ENCODE measurements at places on chromosomes 16 and 17. TPM values are rescaled to one million over a fixed set of nuclear protein-coding genes. Genes with fewer than 3 reads are reported as not detected.

DEXI gene
- total RNA-seq: 31.5 TPM

UTS2R gene
- not detected for total RNA-seq

CETP gene
- total RNA-seq: not detected

BCO1 gene
- 0.62 TPM for total RNA-seq

KRTAP1-5 gene
- not detected for total RNA-seq

DNAJA3 gene
- 39.6 TPM for total RNA-seq

UMOD gene
- not detected for total RNA-seq

DNA sequence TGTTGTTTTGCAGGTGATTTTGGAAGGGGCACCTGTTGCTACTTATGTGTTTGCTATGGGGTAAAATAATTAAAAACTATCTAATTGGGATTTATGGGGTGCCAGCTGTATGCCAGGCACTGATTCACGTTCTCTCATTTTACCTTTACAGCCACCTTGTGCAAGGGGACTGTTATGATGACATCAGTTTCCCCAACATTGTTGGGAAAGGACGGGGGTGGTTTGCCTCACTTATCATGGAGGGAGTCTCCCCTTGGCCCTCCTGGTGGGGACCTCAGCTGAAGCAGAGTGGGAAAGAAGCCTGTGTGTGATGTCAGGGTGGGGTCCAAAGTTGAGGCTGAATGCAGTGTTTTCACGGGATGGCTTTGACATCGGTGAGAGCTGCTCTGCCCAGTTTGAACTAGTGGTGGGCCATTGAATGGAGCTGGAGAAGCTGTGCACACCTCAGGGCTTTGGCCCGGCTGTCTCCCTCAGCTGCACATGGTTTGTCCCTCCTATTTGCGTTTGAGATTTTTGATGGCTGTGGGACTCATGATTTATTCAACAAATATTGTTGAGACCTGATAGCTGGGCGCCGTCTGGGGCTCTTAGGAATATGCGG lies 36.1 kb downstream of the CMIP start:
- no peak for DNase-seq

GRCh38 chr17:50775926-50776325 lies 8.6 kb upstream of the ANKRD40CL start:
- no peak for DNase-seq

- no peak for DNase-seq
Measured at GRCh38 chr16:49529411-49530045, 155.9 kb downstream of the C16orf78 start.

DNA sequence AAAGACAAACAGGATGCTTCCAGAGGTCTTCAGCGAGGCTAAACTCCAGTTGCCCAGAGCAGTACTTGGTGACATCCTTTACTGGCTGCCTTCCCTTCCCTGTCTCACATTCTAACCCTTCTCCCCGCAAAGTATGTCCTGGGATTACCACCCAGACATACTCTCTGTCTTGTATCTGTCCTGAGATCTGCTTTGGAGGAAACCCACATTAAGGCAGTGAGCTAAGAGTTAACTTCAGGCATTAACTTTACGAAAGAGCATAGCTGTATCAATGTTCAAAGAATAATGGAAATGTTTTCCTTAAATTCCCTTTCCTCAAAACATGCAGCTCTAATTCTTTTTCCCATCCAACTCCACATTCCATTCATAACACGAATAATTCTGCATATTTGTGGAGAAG lies 385.2 kb downstream of the NPIPA8 start:
- DNase-seq: no peak

GRCh38 chr17:48612854-48613691 lies 2.0 kb downstream of the HOXB8 start:
- DNase-seq: peak; percentile 90

GRCh38 chr17:50893183-50893993 lies 27.2 kb upstream of the TOB1 start:
- peak; percentile 55 for DNase-seq

DNA sequence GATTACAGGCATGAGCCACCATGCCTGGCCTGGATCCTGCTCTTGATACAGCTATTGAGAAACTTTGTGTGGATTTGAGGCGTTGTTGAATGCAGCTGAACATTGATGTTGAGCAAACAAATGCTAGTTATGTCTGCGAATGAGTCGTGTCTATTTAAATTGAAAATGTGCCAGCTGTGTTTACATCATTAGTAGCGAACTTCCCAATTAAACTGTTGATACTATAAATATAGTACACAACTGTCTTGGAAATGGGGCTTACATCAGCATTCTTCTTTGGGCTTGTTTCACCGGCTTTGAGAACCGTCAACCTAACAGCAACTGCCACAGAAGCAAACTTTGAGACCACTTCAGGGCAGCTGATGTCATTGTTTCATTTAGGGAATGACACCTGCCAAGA lies 251.9 kb downstream of the RBFOX1 start:
- DNase-seq: no peak

DNA sequence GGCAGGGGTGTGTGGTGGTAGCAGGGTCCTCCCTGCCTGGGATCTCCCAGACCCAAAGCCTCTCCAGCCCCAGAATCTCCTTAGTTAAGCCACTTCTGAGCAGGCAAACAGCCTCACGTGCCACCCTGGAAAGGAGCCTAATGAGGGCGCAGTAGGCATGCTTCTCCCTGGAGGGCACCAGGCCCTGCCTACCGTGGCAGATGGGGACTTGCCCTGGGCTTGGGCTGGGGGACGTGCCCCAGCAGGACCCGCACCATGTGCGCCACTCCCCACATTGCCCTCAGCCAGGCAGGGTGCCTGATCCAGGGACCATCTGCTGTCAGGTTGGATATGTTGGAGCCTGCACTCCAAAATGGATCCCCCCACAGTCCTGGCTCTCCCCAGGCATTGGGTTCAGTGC lies 14.2 kb downstream of the FAM83G start:
- no peak for DNase-seq

GRCh38 chr17:49634485-49634860 lies 43.4 kb downstream of the SPOP start:
- no peak for DNase-seq

DNA sequence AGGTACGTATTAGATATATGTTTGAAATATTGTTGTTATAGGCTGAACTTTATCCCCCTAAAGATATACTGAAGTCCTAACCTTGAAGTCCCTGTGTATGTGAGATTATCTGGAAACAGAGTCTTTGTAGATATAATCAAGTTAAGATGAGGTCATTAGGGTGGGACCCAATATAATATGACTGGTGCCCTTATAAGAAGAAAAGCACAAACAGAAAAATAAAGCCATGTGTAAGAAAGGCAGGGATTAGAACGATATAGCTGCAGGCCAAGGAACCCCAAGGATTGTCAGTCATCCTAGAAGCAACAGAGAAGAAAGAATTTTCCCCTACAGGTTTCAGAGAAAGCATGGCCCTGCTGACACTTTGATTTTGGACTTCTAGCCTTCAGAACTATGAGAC lies 95.8 kb downstream of the USP32 start:
- DNase-seq: no peak

GRCh38 chr17:68598545-68598961 lies 2.6 kb downstream of the FAM20A start:
- DNase-seq: no peak

DNA sequence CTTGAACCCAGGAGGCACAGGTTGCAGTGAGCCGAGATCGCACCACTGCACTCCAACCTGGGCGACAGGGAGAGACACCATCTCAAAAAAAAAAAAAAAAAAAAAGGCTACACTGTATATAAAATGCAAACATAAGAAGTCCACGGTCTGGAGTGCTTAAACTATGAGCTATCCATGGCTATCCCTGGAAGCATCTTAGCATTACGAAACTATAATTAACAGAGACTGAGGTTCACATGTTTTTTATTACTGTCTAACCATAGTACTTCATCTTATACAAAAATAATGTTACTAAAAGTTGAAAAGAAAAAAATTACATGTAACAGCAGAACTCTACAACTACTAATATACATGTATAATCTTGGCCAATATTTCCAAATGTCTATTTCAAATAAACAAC lies 32.8 kb downstream of the HELZ start:
- DNase-seq: no peak

DNA sequence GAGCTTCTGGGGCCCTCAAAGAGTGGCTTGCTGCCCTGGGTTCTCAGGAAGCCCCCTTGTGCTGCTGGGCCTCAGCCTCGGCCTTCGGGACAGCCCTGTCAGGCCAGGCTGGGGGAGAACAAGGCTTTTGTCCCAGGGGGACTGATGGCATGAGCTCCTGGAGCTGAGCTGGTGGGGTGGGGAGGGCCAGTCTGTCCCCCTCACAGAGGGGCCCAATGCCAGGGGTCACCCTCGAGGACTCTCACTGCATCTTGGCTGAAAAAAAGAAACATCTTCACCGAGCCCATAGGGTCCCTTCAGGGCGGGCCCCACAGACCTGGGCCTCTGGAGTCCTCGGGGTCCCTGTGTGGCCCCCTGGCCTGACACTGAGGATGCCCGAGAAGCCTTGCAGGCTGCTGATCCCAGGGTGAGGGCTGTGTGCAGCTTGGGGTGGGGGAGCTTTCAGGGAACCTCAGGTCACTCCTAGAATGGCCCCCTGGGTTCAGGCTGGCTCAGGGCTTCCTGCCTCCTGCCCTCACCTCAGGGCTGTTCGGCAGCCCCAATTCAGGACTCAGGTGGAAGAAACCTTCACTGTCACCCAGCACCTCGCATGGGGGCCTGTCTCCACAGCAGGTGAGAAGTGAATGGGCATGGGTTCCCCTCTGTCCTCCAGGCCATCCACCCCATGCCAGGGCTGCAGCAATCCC lies 90.5 kb downstream of the TNFRSF13B start:
- peak; percentile 25 for DNase-seq

GRCh38 chr17:44795928-44796327 lies 34.2 kb downstream of the GJC1 start:
- DNase-seq: peak; percentile 65

- no peak for DNase-seq
Measured at GRCh38 chr17:16900288-16900882, 71.5 kb downstream of the TNFRSF13B start.

DNA sequence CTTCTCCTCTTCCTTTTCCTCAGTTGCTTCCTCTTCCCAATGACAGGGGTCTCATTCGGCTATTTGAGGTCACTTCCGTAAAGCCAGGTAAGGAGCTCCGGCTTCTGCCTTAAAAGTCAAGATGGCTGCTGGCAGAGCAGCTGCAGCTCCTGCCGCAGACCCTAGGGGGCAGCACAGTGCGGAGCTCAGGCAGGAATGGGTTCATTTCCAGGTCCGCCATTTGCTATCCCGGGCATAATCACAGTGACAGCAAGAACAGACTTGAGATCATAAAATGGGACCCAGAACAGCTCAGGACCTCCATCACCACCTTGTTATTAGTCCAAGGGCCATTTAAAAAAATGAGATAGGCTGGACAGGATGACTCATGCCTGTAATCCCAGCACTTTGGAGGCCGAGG lies 199.5 kb downstream of the ZNF18 start:
- peak; percentile 71 for DNase-seq

DNA sequence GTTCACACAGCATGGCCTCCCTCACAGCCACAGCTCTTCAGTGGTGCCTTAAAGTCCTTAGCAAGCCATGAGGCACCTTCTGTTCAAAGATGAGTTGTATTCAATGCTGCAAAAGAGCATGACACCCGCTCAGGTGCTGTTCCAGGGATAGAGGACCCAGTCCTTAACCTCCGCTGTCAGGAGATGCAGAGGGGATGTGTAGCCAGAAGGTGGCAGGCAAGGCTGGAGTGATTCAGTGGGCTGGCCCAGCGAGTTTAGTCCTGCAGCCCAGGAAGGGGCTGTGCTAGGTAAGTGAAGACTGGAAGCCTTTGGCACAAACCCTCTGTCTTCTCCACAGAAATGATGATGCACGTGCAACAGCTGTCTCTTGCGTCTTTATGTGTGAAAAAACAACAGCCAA lies 25.0 kb upstream of the ADAM11 start:
- peak; percentile 90 for DNase-seq

GRCh38 chr17:62009220-62009619 lies 55.9 kb downstream of the MED13 start:
- DNase-seq: no peak

- DNase-seq: no peak
Measured at GRCh38 chr16:11582157-11582814, 4.4 kb downstream of the LITAF start.

DNA sequence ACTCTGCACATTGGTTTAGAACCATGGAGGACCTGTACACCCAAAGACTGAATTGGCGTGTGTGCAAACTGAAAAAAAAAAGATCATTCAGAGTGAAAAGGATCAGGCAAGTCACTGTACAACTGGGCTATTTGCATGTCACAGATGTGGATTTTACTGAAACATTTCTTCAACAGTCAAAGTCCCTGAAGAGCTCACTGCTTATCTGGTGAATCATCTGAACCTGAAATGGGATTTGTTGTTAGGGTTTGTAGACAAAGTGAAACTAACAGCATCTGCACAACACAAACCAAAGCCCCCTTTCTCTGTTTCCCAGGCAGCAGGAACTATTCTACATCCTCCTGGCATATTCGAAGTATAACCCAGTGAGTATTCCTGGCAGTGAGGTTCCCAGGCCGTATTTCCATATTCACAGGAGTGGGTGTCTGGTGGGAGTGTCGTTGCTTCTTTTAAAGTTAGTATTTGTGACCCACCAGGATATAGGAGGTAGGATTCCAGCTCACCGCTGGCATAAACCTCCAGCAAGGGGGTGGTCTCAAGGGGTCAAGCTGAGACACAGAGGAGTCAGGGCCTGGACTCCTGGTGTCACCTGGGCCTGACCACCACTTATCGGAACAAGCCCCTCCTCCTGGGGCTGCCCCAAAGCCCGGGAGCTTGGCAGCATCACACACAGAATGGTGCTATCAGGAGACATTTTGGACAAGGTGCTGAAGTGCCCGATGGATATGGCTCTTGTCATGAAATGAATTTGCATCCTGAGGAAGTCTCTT lies 80.9 kb downstream of the GOSR1 start:
- no peak for DNase-seq
